ENCODE measurements at places on chromosomes 4 and X. TPM values are rescaled to one million over a fixed set of nuclear protein-coding genes. Genes with fewer than 3 reads are reported as not detected.

DNA sequence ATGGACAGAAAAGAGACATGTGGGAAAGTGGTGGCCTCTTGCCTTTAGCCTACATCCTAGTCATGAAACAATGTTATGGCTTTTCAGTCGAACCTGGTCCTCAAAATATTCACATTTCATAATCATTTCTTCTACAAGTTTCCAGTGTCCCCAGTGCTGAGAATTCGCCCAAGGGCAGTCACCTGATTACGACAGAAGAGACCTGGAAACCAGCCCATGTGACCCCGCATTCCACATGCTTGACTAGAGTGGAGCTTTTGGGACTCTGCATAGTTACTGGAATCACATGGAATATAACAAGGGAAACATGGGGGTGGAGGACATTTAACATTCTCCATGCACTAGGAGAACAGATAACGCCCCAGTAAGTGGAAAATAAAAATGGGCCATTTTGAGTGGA is 100.1 kb downstream of the PPARGC1A start:
- H3K27ac ChIP-seq: no peak overlapping the region
- no peaks in the 10 kb centered on the region for H3K4me1 ChIP-seq
- no peak for DNase-seq
- no peaks in the 10 kb centered on the region for H3K27me3 ChIP-seq
- no peak overlapping the region for H3K4me3 ChIP-seq

- no peak for DNase-seq
- no peak overlapping the region for H3K4me3 ChIP-seq
- no peaks in the 10 kb centered on the region for H3K36me3 ChIP-seq
- no peaks in the 10 kb centered on the region for H3K27me3 ChIP-seq
- no peak overlapping the region for H3K27ac ChIP-seq
- no peaks in the 10 kb centered on the region for H3K4me1 ChIP-seq
Observed at GRCh38 chr4:39648213-39648612, 9.5 kb upstream of the SMIM14 start.

The GC gene
- total RNA-seq: not detected

DNA sequence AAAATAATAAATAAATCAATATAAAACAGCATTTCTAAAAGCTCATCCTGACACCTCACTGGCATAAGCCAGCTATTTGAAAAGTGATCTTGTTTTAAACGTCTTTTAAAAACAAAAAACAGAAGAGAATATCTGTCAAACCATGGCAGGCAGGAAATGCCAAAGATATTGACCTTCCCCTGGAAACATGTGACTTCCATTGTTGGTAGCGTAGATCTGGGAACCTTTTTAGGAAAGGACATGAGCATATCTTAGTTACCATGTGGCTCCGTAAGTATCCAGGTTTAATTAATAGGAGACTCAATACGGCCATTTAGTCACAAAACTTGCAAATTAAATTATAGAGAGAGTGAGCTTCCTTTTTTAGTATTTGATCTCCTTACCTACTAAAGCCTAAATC is 83.0 kb upstream of the KLHL4 start:
- DNase-seq: no peak
- no peaks in the 10 kb centered on the region for H3K4me1 ChIP-seq
- H3K36me3 ChIP-seq: no peaks in the 10 kb centered on the region
- no peak overlapping the region for H3K4me3 ChIP-seq
- no peak overlapping the region for H3K27ac ChIP-seq

The MAGEA4 gene
- total RNA-seq: not detected

GRCh38 chr4:138632856-138633579 is 382.6 kb upstream of the NOCT start:
- no peaks in the 10 kb centered on the region for H3K4me1 ChIP-seq
- H3K27me3 ChIP-seq: no peaks in the 10 kb centered on the region
- H3K4me3 ChIP-seq: no peak overlapping the region

The FABP2 gene
- total RNA-seq: not detected

- no peak overlapping the region for H3K4me3 ChIP-seq
- H3K27ac ChIP-seq: no peak overlapping the region
- DNase-seq: no peak
- no peaks in the 10 kb centered on the region for H3K4me1 ChIP-seq
- no peaks in the 10 kb centered on the region for H3K36me3 ChIP-seq
Observed at GRCh38 chrX:46234775-46235174, 310.4 kb downstream of the ZNF674 start.

DNA sequence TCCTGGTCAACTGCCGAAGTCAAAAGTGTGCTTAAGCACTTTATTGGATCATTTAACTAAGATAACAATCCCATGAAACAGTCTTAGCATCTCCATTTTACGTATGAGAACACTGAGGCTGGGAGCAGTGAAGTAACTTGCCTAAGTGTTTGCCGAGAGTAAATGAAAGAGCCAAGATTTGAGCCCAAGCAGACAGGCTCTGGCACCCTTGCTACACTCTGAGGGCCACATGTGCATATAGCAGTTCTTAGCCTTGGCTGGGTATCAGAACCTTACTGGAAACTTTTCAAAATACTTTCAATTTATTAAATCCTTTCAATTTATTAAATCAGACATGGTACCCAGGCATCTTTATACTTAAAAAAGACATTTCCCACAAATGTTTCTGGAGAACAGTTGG is 225.9 kb downstream of the NR3C2 start:
- no peak overlapping the region for H3K27ac ChIP-seq
- peaks cover 27% of the 10 kb centered on the region for H3K4me1 ChIP-seq
- no peaks in the 10 kb centered on the region for H3K36me3 ChIP-seq
- H3K27me3 ChIP-seq: no peaks in the 10 kb centered on the region

DNA sequence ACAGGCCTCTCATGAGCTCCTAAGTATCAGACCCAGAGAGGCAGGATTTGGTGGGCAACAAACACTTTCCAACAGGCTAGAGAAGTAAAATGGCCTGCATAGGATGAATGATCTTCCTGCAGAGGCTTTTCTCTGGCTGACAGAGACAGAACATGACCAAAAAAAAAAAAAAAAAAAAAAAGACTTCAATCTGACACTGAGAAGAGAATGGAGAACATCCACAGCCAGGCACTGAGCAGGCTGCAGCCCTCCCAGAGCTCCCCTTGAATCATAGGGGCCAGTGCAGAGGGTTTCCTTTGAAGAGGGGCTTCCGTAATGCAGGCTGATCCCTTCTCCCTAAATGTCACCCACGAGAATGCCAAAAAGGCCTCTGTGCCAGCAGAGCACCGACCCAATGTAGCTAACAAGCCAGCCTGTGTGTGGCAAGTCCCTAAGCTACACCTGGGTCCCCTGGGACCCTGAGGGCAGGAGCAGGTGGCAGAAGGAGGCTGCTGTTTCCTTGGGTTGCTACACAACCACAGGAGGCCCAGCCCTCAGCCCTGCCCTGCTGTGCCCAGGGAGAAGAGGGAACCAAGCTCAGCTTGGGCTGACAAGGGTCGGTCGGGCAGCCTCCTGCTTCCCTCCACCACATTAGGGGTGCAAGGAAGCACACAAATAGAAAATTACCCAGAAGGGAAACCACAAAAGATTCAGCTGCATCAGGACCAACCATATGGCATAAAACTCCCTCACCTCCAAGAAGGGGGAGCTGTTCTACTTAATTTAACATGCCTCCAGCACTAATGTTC is 55.6 kb downstream of the MAP7D2 start:
- H3K4me3 ChIP-seq: no peak overlapping the region
- no peaks in the 10 kb centered on the region for H3K27me3 ChIP-seq
- DNase-seq: no peak
- H3K27ac ChIP-seq: no peak overlapping the region
- H3K4me1 ChIP-seq: no peaks in the 10 kb centered on the region
- no peaks in the 10 kb centered on the region for H3K36me3 ChIP-seq

GRCh38 chr4:108893468-108893867 is 130.6 kb upstream of the ETNPPL start:
- H3K36me3 ChIP-seq: no peaks in the 10 kb centered on the region
- H3K27me3 ChIP-seq: no peaks in the 10 kb centered on the region
- H3K27ac ChIP-seq: no peak overlapping the region

GRCh38 chrX:1537031-1537715 is at the start of gene P2RY8:
P2RY8 (minus strand) TSS chrX:1537185; CDS start chrX:1466558, 70,627 bp downstream.
- H3K36me3 ChIP-seq: no peaks in the 10 kb centered on the region
- H3K27me3 ChIP-seq: no peaks in the 10 kb centered on the region
- H3K27ac ChIP-seq: peak within 1 kb of the TSS; percentile 64
- peak; percentile 29 for DNase-seq

DNA sequence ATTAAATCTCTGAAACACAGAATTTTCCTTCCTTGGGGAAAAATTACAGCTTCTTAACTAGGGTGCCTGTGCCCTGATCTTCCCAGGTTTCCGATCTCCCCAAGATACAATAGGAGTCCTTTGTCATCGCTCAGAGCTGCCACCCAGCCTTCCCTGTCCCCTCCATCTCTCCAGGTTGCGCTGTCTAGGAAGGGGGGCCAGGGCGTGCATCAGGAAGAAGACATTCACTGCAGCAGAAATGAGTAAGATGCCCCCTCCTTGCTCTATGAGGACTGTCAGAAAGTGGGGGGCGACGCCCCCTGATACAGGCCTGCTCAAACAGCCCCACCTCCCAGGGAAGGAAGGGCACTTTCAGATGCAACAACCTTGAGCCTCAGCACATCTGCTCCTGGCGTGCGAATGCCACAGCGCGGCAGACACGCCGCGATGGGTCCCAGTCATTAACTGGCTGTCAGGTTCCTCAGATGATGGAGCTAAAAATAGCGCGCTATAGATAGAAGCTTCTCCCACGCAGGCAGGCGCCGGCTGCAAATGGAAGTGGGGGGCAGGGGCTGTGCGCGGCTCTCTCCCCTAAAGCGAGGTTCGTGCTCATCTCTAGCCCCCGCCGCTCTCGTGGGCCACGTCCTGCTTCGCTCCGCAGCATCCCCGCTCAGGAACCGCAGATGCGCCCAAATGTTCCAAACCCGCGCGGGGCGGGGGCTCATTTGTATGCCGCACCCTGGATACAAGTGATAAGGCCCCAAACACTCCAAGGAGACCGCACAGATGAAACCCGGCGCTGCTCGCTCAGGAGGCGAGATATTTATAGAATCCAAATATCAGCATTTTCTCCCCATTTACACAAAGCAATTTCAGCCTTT is 57.6 kb upstream of the LGI2 start:
- no peak overlapping the region for H3K27ac ChIP-seq
- no peaks in the 10 kb centered on the region for H3K4me1 ChIP-seq
- peak overlapping the region; percentile 25 for H3K4me3 ChIP-seq
- DNase-seq: no peak
- no peaks in the 10 kb centered on the region for H3K27me3 ChIP-seq

The THAP6 gene
- 17.9 TPM for total RNA-seq

DNA sequence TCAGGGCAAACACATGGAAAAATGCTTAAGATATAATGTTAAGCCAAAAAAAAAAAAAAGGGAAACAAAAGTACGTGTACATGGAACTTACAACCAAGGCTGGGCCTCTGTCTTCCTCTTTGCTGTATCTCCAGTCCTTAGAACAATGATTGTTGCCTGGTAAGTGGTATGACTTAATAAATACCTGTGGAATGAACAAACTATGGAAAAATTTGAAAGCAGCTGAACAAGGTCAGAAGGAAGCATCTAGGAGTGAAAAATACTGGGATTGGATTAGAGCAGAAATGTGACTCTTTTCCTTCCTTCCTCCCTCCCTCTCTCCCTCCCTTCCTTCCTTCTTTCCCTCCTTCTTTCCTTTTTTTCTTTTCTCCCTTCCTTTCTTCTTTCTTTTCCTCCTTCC is 54.2 kb upstream of the SMIM10 start:
- peak overlapping the region; percentile 8 for H3K27ac ChIP-seq
- H3K4me1 ChIP-seq: no peaks in the 10 kb centered on the region
- no peak for DNase-seq
- H3K4me3 ChIP-seq: no peak overlapping the region

- no peak for DNase-seq
- H3K27ac ChIP-seq: no peak overlapping the region
- no peak overlapping the region for H3K4me3 ChIP-seq
- H3K27me3 ChIP-seq: no peaks in the 10 kb centered on the region
Observed at GRCh38 chr4:41575665-41576064, 37.7 kb downstream of the LIMCH1 start.

- H3K4me3 ChIP-seq: no peak overlapping the region
- H3K4me1 ChIP-seq: no peaks in the 10 kb centered on the region
- no peak overlapping the region for H3K27ac ChIP-seq
- H3K27me3 ChIP-seq: no peaks in the 10 kb centered on the region
- no peaks in the 10 kb centered on the region for H3K36me3 ChIP-seq
- no peak for DNase-seq
Observed at GRCh38 chr4:76059750-76060149, 14.8 kb upstream of the ART3 start.

The STAG2 gene
- 56.3 TPM for total RNA-seq

DNA sequence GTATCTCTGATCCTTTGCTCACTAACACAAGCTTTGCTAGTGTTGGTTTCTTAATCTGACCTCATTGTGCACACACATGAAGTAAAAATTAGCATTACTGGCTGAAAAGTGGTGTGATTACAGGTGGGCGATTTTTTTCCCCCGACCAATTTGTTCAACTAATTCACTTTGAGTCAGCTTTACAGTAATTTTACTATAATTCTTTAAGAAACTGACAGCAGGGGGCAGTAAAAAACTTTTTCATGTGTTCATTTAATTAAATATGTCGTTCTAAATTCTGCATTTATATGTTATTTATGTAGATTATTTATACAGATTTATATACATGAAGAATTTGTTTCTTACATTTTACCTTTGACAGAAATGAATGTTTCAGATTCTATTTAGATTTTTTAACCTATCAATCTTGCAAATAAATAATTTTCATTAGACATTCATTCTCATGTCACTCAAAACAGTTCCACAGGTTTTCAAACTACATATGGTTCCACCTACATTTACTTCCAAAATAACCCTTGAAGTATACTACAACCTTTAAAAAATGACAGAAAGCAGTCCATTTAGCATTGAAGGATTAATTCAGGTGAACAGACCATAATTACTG is 17.5 kb downstream of the PALLD start:
- no peak overlapping the region for H3K27ac ChIP-seq
- no peaks in the 10 kb centered on the region for H3K27me3 ChIP-seq
- H3K4me3 ChIP-seq: no peak overlapping the region
- no peaks in the 10 kb centered on the region for H3K4me1 ChIP-seq
- H3K36me3 ChIP-seq: no peaks in the 10 kb centered on the region
- DNase-seq: no peak

The MGST2 gene
- 105 TPM for total RNA-seq

DNA sequence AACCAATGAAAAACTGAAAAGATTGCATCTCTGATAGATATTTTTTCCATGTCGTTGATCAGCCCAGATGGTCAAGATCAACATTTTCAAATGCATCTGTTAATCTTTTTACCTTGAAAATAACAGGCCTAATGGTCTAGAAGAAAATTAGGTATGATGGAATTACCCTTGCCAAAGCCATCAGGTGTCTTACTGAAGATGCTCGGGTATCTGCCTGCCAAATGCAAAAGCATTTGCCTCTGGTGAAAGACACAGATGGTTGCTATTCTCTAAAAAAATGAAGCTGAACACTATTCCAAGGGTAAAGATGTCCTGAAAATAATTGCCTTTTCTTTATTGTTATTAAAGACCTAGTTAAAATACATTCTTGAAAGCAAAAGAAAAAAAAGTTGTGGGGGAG is 126.0 kb downstream of the FNIP2 start:
- peaks cover 58% of the 10 kb centered on the region for H3K36me3 ChIP-seq
- H3K4me3 ChIP-seq: no peak overlapping the region
- no peaks in the 10 kb centered on the region for H3K27me3 ChIP-seq
- no peak for DNase-seq
- peaks cover 7% of the 10 kb centered on the region for H3K4me1 ChIP-seq
- no peak overlapping the region for H3K27ac ChIP-seq

- H3K36me3 ChIP-seq: no peaks in the 10 kb centered on the region
- no peaks in the 10 kb centered on the region for H3K27me3 ChIP-seq
- DNase-seq: no peak
- no peaks in the 10 kb centered on the region for H3K4me1 ChIP-seq
Observed at GRCh38 chr4:111268769-111269414, 646.0 kb upstream of the PITX2 start.
